ENCODE measurements at places on chromosomes 11 and 22.

- DNase-seq: no peak
Observed at GRCh38 chr11:96189351-96189750, 153.6 kb downstream of the MAML2 start.

GRCh38 chr11:5807580-5807979, 1.1 kb upstream of the OR52N2 start:
- no peak for DNase-seq

GRCh38 chr11:112831969-112832766, 129.1 kb upstream of the NCAM1 start:
- no peak for DNase-seq

DNA sequence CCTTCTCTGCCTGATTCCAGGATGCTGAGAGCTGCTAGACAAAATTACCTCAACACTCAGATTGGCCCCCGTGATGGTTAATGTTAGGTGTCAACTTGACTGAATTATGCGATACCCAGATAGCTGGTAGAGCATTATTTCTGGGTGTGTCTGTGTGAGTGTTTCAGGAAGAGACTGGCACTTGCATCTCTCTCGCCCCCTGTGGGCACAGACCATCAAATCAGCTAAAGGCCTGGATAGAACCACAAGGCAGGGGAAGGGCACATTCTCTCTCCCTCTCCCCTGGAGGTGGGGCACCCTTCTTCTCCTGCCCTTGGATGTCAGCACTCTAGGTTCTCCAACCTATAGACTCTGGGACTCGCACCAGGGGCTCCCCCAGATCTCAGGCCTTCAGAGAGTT, 79.7 kb downstream of the KIRREL3 start:
- DNase-seq: no peak

GRCh38 chr11:61593151-61593550, 12.3 kb upstream of the SYT7 start:
- DNase-seq: no peak

DNA sequence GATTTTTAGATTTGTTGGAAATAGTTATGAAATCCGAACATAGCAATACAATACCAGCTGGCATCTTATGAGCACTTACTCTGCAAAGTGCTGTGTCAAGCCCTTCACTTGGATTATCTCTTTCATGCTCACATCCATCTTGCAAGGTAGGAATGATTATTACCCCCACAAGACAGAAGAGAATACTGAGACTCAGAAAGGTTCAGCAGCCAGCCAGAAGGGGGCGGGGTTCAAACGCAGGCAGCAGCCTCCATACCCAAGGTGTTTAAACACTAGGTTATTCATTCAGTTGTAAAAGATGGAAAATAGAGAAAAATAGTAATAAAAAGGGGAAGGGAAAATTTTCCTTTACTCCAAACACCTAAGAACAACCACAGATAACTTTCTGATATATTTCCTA, 158.5 kb downstream of the CCDC34 start:
- no peak for DNase-seq

Measured in inflammatory macrophage treated with lipopolysaccharide for 4 hours (primary cell).